Progenitor cell of endocrine pancreas (in vitro differentiated cells): ENCODE measurements at places on chromosomes 1 and 21. TPM values are rescaled to one million over a fixed set of nuclear protein-coding genes. Genes with fewer than 3 reads are reported as not detected.

The OPTC gene
- not detected in 2 replicates for total RNA-seq

The CENPF gene
- 62.1 and 62.8 TPM in 2 replicates for total RNA-seq

The NBPF10 gene
- 3.4 and 3.6 TPM in 2 replicates for total RNA-seq

The PIK3CD gene
- 13.7 and 15.7 TPM in 2 replicates for total RNA-seq

The RGS8 gene
- total RNA-seq: 0.05 TPM in 1 of 2 replicates, not detected in the other

The FLG2 gene
- not detected in 2 replicates for total RNA-seq

The C8A gene
- total RNA-seq: 0.77 and 0.98 TPM in 2 replicates

The RPF1 gene
- total RNA-seq: 40.5 and 42.6 TPM in 2 replicates

The S100A7A gene
- not detected in 2 replicates for total RNA-seq

The DIO1 gene
- total RNA-seq: 1.1 and 1.3 TPM in 2 replicates
